ENCODE measurements at places on chromosomes 7 and 10. TPM values are rescaled to one million over a fixed set of nuclear protein-coding genes. Genes with fewer than 3 reads are reported as not detected.

The OR2A1 gene
- total RNA-seq: not detected

The AP4M1 gene
- total RNA-seq: 18.8 TPM

The EPHB4 gene
- total RNA-seq: 132 TPM

The HABP2 gene
- total RNA-seq: not detected

The ZNF716 gene
- total RNA-seq: not detected

The GBX1 gene
- total RNA-seq: not detected

The ETV1 gene
- 68.5 TPM for total RNA-seq

The ZC3HAV1L gene
- total RNA-seq: not detected

The PTF1A gene
- total RNA-seq: not detected

The AGAP6 gene
- total RNA-seq: 12.1 TPM

The HOXA7 gene
- total RNA-seq: not detected

DNA sequence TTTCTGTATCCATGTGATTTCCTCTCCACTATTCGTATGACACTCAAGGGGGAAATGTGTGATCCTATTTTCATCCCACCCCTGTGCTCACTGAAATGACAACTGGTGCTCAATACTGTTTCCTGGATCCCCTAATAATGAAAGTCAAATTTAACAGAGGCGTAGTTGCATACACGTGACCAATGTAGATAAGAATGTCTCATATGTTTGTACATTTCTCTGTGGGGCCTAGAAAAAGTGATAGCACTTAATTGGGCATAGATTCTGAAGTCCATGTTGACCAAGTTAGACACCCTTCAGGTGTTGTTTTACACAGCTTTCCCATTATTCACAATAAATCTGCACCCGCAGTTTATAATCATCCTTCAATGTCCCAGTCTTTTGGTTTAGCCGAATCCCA, 59.1 kb downstream of the JAZF1 start:
- DNase-seq: no peak

- DNase-seq: peak; percentile 48
Observed at GRCh38 chr7:44639671-44640321, 33.4 kb downstream of the OGDH start.

GRCh38 chr7:21947056-21947455, 1.4 kb upstream of the CDCA7L start:
- DNase-seq: no peak

GRCh38 chr7:17371671-17372524, 73.4 kb downstream of the AHR start:
- no peak for DNase-seq

DNA sequence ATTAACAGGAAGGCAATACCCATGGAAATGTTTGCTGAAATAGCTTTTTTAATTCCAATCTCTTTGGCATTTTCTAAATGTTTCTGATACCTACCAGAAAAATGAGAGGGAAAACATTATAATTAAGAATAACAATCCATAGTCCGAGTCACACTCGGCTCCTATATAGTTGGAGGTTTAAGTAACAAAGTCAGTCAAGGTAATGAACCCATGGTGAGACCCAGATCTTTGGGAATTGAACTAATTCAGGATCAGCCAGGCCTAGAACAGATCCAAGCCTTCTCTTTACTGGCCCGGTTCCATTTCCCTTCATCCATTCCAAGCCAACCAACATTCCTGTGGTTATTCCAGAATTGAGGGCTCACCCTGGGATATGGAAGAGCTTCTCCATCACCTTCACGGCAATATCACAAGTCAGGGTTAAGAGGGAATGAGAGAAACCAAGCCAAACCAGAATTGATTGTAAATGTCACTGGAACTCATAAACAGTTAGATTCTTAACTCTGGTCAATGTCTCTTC, 28.3 kb downstream of the ABCB4 start:
- no peak for DNase-seq

GRCh38 chr10:128151031-128151430, 24.8 kb upstream of the MKI67 start:
- no peak for DNase-seq

- peak; percentile 47 for DNase-seq
Observed at GRCh38 chr10:42755028-42755451, 27.6 kb upstream of the BMS1 start.

DNA sequence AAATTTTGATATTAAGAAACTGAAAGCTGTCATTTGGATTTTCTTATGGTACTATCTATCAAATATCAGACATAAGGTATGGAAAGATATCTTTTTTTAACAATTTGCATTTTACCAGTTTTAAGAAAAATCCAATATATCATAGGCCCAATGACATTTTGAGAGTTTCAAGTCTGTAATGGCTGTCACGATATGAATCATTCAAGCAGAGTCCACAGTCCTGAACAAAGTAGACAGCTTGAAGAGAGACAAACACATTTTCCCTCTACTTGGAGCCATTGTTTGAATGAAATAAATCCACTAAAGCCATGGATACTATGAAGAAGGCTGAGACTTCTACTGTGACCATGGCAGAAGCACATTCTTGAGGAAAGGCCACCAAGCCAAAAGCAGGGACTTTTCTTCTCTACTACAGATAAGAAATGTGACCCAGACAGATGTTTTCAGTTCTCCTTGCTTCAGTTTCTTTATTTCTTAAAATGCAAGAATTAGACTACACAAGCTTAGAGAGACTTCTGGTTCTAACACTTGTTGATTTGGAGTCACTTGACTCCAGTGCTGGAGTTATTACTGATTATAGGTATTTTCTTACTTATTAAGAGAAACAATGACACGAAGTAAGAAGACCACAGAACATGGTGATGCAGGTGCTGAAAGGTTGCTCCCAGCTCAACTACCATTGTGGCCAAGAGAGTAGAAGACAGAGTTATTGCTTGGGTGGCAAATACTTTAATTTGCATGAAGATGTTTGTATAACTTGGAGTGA, 429.1 kb downstream of the KIF20B start:
- DNase-seq: no peak

DNA sequence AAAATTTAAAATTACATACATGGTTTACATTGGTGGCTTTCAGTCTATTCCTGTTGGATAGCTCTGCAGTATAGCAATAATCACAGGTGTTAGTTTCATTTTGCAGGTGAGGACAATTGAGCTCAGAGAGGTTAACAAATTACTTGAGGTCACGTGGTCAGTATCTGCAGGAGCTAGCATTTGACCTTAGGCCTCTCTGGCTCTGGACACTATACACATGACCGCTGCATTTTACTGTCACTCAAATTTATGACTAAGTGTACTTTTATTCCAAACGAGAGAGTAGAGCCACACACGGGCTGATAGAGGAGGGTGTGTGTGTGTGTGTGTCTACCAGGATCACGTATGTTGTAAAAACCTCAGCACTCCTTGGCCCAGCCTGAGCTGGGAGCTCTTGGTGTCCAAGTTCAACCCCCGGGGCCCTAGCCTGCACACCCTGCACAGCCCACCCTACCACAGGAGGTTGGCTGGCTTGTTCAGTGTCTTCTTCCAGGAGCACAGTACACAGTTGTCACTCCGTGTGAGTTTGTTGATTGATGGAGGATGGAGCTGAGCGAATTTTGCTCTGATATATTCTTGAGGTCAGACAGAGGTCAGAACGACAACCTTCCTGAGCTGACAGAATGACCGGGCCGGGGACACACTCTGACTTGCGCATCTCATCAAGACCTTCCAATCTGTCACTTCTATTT, 272.7 kb downstream of the GFRA1 start:
- DNase-seq: no peak

DNA sequence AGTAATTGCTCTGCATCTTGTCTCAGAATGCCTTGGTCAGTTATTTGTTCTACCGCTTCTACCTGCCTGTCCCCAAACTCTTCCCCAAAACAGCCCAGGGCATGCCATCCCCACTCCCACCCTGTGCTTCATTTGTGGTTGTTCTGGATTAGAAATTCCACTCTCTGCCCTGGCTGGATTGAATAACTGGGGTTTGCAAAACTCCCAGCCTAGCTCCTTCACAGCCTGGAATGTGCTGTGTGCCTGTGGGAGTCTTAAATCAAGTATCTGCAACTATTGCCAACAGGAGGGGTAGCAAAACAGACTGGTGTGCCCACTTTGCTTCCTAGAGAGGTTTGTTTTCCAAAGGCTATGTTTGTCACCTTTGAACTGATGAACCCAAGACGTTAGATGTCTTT, 24.2 kb downstream of the TSPAN15 start:
- DNase-seq: no peak

- DNase-seq: no peak
Observed at GRCh38 chr10:88553116-88553752, 29.9 kb downstream of the RNLS start.

GRCh38 chr10:100109670-100110069, 28.0 kb upstream of the CPN1 start:
- DNase-seq: peak; percentile 52

DNA sequence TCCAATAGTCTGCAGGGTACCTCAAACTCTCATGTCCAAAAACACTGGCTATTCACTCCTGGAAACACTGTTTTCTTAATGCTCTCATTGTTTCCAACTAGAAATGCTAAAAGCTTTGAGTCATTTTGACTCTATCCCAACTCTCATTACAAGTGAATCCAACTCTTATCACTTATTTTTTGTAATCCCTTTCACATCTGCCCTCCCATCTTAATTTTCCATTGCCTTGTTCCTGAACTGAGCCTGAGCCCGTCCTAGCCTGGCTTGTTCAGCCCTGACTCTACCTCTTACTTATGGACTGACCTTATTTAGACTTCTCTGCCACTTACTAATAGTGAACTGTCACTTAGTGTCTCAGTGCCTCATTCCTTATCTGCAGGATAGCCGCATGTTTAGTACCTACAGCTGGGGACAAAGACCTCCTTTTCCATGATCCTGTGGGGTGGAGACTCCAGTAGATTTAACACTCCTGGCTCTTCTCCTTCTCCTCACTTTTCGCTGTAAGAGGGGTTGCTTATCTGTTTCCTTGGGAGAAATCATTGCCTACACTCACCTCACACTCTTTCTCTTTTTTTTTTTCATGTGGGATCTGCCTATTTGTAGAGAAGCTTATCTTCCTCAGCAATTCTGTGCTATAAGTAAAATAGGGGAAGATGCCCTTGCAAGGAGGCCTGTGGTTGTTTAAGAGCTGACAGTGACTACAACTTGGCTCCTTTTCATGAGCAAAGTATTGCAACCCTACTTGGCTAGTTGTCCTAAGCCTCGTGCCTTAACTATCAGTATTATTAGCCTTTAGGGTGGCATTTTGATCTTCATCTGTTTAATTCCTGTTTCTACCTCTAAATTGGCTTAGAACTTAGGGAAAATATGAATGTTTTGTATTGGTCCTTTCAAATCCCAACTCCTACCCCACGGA, 56.4 kb downstream of the SLC16A12 start:
- no peak for DNase-seq

DNA sequence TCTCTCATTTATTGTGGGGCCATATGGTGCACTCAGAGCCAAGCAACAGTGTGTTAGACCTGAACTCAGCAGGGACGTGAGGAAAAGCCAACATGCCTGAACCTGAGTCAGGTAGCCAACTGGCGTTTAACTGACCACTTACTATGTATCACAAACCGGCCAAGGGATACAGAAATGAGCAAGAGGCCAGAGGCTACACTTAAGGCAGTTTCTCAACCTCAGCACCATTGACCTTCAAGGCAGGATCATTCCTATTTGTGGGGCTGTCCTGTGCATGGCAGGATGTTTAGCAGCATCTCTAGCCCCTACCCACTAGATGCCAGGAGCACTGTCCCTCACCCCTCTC, 103.5 kb upstream of the NANOS1 start:
- no peak for DNase-seq

DNA sequence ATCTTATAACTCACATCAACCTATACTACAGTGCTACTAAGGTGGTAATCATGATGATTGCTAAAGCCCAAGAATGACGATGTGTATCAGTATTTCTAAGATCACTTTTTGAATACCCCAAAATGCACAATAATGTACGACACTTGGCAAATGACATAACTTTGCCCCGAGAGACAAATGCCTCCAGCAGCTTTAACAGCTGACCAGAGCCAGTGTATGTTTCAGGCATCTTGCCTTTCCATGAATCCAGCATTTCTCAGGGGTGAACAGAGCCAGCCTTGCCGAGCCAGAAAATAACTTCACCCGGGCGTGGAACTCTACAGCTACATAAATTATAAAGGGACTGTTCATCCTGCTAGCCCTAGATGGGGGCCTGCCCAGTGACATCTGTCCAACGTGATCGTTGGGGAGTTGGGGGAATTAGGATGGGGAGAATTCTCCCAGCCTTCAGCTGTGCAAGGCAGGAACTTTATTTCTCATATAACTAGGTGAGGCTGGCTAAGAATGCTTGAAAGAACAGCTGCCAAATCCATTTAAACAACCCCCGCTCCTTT, 1.8 kb downstream of the IGFBP3 start:
- DNase-seq: no peak

DNA sequence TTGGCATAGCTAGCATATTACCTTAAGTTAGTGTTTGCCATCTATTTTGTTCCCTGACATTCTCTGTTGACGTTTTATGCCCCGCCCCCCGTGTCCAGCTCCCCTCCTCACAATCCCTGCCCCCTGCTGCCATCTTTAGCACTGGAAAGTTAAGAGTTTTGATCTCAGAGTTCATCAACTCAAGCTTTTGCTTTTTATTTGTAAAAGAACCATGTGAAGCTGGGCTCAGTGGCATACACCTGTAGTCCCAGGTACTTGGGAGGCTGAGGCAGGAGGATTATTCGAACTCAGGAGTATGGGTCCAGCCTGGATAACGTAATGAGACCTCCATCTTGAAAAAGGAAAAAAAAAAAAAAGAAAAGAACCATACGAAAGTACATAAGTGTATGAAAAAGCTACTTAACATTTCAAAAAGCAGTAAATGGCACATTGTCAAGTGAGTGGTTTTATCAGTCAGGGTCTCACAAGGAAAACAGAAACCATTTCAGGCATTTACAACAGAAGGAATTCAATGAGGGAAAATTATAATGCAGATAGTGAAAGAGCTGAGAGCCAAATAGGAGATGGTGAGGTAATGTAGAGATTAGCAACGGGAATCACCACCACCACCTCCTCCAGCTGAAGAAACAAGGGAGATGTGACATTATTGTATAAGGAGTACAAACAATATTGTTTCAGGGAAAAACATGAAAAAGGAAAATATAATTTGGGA, 64.9 kb downstream of the MCU start:
- DNase-seq: peak; percentile 49

GRCh38 chr10:27687743-27688142, 57.9 kb downstream of the MKX start:
- DNase-seq: no peak

DNA sequence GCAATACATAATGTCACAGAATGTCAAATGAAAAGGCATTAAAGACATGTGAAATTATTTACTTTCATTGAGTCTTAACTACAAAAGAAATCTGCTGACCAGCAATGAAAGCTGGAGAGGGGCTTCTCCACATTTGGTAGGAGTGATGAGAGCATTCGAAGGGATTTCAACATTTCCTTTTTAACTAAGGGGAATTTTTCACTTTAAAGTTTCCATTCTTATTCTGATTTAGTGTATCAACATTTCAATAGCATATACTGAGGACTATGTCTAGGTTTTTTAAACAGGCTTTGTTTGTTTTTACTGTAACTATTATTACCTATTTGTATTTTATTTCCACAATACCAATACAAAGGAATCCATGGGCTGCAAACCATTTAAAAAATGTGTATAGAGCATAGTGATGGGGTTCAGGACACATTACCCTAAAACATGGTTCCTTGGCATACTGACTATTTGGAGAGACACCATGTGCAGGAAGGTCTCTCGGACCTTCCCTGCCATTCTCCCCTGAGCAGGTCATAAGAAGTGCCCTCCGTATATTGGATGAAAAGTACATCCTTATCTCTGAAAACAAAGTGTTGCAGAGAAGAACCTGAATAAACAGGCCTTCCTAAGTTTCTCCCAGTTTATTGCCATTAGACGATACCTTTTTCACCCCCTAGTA, 278.7 kb downstream of the DOCK4 start:
- DNase-seq: no peak

Data from H9 (cell line).